ENCODE measurements at places on chromosomes 3 and 15.

GRCh38 chr15:67931861-67932260 lies 92.0 kb upstream of the RNU6-1 start:
- no peak for DNase-seq

GRCh38 chr3:42680271-42680670 lies 5.1 kb upstream of the KLHL40 start:
- DNase-seq, result no peak

GRCh38 chr3:191220908-191221307 lies 21.9 kb downstream of the OSTN start:
- no peak for DNase-seq

DNA sequence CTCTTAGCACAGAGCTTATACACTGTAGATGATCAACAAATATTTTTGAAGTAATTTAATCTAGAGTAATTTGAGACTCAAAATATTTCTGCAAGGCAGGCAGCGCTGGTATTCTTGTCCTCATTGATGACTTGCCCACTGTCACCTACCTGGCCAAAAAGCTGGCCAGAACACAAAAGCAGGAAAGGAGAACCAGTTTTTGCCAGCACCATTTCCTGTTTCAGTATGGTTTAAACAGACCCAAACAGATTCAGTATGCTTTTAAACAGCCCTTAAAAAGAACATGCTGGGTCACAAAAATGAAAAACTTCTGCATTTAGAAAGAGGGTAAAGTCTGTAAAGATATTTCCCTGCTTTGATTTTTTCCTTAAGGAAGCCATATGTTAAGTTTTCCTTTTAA lies 42.3 kb upstream of the ZNF280D start:
- DNase-seq, result no peak

GRCh38 chr15:79466488-79466887 lies 34.4 kb downstream of the MINAR1 start:
- no peak for DNase-seq
